Peyer's patch (tissue), 4 donors: ENCODE measurements at places on chromosomes 16 and 17.

GRCh38 chr17:4725646-4726310 lies 5.5 kb upstream of the MED11 start:
- DNase-seq = no peak

GRCh38 chr17:40317345-40317873 lies 8.4 kb downstream of the RARA start:
- peak; percentile 71 for DNase-seq

DNA sequence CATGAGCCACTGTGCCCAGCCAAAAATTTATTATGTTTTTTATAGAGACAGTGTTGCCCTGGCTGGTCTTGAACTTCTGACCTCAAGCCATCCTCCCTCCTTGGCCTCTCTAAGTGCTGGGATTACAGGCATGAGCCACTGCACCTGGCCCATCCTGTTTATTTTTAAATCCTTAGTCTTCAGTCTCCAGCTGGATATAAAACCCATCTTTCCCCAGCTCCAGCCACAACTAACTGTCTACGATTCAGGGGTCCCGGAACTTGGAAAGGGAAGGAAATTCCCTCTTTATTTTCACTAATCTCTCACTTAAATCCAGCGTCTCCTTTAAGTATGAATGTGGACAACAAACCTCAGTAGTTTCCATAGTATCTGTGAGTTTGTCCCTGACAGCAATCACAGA lies 62.2 kb downstream of the IQCK start:
- DNase-seq = no peak

DNA sequence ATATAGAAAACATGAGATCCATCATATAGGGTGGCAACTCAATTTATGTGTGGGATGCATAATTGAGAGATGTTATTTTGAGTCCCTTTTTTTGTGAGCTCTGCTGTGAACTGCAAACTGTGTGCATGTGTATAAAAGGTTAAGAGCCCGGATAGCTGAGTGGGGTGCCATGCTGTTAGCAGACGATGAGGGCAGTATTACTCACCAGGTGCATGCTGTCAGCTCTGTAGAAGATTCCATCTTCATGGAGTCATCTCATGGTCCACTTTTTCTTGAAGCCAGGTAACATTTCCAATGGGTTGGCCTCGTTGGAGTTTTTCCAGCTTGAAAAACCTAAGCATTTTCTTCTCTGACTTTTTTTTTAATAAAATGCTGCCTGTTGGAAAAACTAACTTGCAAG lies 43.0 kb upstream of the RHBDL3 start:
- no peak for DNase-seq

- DNase-seq = peak; percentile 54
Measured at GRCh38 chr17:50206604-50207293, 5.3 kb upstream of the COL1A1 start.

DNA sequence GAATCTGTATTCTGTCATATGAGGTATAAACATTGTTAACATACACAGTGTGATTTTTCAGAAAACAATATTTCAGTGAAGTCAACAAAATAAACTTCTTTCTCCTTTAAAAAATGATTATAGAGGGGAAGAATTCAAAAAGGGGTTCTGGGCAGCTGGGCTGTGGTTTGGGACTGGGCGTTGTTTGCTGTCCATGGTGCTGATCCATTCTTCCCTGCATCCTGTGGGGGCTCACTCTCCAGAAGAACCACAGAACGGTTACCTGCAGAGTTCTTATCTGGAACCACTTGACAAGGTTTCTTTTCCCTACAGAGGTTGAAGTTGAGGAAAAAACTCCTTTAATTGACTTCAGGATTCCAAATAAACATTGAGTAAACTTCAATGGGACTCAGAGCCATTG lies 1091.0 kb downstream of the CDH8 start:
- DNase-seq = no peak

- DNase-seq = no peak
Measured at GRCh38 chr17:49928837-49929475, 40.0 kb upstream of the DLX4 start.
